EH (cell line): ENCODE measurements at places on chromosomes 3 and 15.
A peak's percentile ranks its signal among the peaks of the same experiment; 100 is the strongest.

GRCh38 chr3:114460459-114460858, 166.6 kb downstream of the TIGIT start:
- no peak for DNase-seq

- DNase-seq = no peak
Observed at GRCh38 chr3:182766099-182766498, 27.2 kb upstream of the ATP11B start.

GRCh38 chr15:25739687-25740121, 123.4 kb downstream of the ATP10A start:
- DNase-seq = peak; percentile 65

- peak; percentile 96 for DNase-seq
Observed at GRCh38 chr3:71104121-71104541, 479.4 kb downstream of the FOXP1 start.

GRCh38 chr15:45918839-45919238, 284.0 kb downstream of the SQOR start:
- DNase-seq = no peak

- no peak for DNase-seq
Observed at GRCh38 chr3:73926360-73927202, 301.8 kb upstream of the PDZRN3 start.
